GM12878 (cell line): ENCODE measurements at places on chromosomes 3 and 15. TPM values are rescaled to one million over a fixed set of nuclear protein-coding genes. Genes with fewer than 3 reads are reported as not detected.
A peak's percentile ranks its signal among the peaks of the same experiment; 100 is the strongest.

- DNase-seq = no peak
These were observed 12.3 kb upstream of the ANPEP start for GRCh38 chr15:89826671-89827655.

DNA sequence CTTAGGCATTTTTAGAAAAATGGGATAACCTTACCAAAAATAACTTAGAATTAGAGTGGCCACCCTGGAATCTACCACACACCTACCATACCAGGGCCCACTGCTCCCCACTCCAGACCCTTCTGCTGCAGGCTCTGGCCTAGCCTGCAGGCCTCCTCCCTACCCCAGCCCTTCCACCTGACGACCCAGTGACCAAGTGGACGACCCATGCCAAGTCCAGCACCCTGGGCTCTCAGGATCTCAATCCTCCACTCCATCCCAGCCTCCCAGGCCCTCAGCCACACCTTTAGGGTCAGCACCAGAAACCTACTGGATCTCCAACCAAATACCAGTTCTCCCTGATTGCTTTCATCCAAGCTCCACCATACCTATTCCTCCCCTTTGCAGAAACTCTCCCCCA, 145.8 kb downstream of the TPRA1 start:
- DNase-seq = no peak

GRCh38 chr3:1902416-1902815, 196.2 kb upstream of the CNTN4 start:
- no peak for DNase-seq

DNA sequence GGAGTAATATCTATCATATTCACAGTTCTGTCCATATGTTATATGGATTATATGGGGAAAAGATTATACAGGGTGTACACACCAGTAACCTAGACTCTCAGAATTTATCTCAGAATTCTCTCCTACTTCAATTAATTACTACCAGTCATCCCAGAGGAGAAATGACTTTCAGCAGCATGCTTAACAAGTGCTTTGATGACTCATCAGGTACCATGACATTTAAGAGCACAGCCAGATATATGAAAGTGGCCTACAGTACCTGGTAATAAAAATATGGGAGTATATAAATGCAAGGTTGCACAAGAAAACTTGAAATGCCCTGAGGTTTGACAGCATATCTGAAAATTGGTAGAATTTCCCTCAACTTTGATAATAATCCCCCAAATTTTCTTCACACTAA, 1273.0 kb downstream of the OTOL1 start:
- no peak for DNase-seq

DNA sequence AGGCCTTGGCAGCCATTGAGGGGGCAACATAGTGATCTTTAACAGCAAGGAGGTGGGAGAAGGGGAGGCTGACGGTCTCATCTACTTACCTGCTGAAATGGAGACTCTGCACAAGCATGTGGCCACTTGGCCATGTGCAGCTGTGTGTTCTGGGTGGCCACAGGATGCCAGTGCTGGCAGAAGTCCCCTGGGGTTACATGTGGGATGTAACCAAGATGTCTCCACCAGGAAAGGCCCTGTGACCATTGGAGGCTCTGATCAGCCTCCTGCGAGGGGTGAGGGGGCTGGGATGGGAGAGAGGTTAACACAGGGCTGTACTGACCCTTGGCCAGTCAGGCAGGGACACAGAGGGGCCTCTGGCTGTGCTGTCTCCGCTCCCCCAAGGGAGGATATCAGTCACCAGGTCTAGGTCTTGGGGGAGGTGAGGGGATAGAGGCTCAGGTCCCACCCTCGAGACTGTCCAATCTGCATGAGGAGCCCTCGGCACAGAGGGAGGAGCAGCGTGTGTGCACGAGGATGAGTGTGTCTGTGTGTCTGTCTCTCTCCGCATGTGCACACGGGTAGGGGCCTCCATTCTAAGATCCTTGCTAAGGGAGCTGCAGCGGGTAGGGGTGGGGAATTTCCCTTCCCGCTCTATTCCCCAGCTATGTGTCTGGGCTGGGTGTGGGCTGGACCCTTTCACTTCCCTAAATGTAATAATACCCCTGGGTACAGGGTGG, 19.5 kb downstream of the PRKCD start:
- DNase-seq = peak; percentile 84

DNA sequence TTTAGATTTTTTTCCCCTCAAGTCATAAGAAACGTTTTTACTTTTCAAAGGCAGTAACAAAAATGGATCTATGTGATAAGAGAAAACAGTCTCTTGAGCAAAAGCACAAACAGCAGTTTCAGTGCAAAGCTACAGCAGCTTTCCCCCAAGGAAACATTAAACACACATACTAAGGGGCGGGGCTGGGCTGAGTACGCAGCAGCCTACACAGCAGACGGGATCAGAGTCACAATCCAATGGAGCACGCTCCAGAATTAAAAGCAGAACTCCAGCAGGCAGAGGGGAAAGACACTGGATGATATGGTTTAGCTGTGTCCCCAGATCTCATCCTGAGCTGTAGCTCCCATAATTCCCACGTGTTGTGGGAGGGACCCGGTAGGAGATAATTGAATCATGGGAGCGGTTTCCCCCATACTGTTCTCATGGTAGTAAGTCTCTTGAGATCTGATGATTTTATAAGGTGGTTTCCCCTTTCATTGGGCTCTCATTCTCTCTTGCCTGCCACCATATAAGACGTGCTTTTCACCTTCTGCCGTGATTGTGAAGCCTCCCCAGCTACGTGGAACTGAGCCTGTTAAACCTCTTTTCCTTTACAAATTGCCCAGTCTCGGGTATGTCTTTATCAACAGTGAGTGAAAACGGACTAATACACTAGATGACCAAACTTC, 116.2 kb upstream of the SLCO3A1 start:
- DNase-seq = no peak

GRCh38 chr3:54345847-54346375, 223.6 kb downstream of the CACNA2D3 start:
- DNase-seq = no peak

- peak; percentile 20 for DNase-seq
These were observed 5.3 kb upstream of the SPESP1 start for GRCh38 chr15:68924866-68925560.

DNA sequence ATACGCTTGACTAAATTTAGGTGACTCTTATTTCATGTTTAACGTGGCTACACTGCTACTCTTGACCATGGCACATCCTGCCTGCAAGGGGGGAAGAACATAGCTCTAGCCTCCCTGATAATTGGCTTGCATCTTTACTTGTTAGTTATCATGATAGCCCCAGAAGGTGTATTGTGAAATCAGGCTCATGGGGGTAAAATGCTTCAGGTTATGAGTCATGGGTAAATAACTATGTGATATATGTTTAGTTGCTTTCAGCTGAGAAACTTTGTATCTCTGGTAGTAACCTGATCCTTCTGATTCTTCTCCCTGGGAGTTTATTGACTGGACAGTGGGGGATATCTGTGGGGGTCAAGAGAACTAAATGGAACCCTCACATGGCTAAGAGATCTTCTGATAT, 660.8 kb upstream of the UBE2E2 start:
- DNase-seq = no peak

DNA sequence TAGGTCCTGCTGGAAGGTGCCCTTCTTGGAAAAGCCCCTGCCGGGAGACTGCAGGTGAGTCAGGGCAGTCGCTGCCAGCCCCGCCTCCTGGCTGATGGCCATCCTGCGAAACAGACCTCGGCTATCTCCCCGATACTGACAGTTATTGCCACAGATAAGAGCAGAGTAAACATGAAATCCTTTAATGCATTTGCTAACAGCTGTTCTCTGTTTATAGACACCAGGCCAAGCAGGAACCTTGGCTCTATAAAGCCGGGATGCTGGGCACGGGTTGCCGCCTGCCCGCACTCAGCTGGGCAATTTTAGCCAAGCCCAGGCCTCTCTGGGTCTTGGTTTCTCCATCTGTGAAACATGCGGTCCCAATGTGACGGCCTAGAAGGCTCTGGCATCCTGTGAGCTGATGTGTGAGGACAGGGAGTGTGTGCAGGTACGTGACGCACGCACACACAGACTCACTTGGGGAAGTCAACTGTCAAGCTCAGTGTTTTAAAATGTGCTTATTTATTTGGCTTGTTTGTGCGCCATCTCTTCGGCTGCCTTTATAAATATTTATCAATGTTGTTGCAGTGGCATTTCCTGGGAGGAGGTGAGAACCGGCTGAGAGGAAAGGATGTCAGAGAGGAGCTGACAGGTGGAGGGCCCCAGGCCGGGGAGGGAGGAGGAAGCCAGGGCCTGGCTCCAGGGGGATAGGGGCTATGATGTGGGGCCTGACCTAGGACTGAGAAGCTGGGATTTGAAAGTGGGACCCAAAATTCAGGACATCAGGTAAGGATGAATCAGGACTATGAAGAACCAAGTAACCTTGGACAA, 50.8 kb upstream of the PRR23E start:
- DNase-seq = no peak

GRCh38 chr15:58594898-58595297, 154.6 kb downstream of the ADAM10 start:
- DNase-seq = no peak

- DNase-seq = no peak
These were observed 45.9 kb downstream of the XXYLT1 start for GRCh38 chr3:195224980-195225580.

The HTR3E gene
- total RNA-seq = not detected in 2 replicates

DNA sequence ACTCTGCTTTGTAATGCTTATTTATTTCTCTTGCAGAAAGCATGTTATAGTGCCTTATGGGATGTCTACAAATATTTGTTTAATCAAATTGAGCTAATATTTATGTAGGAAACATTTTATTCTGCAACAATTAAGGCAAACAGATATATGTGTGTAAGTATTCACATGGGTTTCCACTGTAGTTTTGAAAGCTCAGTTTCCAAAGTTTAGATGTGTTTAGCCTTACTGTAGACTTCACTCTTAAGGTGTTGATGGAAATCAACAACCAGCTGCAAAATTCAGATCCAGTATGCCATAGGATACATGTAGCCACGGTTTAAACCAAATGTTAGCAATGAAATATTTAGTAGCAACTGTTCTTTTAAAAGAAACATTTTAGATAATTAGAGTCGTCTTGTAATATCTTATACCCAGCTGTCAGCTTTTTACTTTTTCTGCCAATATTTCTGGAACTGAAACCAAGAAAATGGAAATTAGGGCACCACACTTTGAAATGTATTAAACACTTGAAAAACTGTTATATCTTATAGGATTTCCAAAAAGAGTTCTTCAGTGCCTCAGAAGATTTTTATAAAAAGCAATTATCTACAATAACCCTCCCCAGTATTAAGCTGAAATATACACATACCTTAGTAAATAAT, 18.5 kb downstream of the PIK3CA start:
- no peak for DNase-seq

DNA sequence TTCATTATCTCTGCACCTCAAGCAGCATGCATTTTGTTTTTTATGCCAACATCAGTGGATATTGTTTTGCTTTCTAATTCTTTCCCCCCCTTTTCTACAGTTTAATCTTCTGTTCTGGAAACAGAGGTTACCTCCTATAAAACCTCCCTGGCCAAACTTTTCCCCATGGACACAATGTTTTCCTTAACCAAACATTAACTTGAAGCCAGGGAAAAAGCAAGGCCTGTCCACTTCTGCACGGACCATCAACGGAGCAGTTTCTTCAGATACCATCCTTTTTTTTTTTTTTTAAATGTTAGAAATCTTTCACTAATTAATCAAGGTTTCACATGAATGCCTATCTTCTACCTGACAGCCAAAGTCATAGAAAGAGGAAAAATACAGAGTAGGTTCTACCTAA, 127.0 kb downstream of the ADAMTS9 start:
- DNase-seq = no peak

GRCh38 chr3:53802256-53802880, 43.9 kb downstream of the CHDH start:
- no peak for DNase-seq

DNA sequence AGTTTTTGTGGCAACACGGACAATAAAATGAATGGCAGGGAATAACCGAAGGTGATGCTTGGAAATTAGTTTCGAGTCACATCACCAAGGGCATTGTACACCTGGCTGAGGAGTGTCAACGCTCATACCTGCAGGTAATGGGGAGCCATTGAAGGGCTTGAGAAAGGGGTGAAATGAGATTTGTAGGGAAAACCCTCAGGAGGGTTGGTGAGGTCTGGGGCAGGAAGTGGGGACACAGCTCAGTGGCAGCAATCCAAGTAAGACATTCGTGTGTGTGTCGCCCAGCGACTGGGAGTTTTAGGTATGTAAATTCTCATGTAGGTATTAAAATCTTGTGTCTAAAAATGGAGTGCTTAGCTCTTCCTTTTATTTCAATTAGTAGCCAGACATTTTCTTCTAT, 14.3 kb downstream of the PARP14 start:
- peak; percentile 62 for DNase-seq

GRCh38 chr15:70140543-70141375, 43.0 kb upstream of the TLE3 start:
- no peak for DNase-seq

- no peak for DNase-seq
These were observed 40.4 kb downstream of the PRR23E start for GRCh38 chr3:127233371-127233770.

- no peak for DNase-seq
These were observed 19.9 kb downstream of the BBX start for GRCh38 chr3:107542665-107543064.

The AADAC gene
- total RNA-seq = 0.13 TPM in 1 of 2 replicates, not detected in the other

- DNase-seq = no peak
These were observed 66.7 kb upstream of the STT3B start for GRCh38 chr3:31465999-31466398.

- no peak for DNase-seq
These were observed 187.3 kb downstream of the KCNAB1 start for GRCh38 chr3:156307704-156308103.

DNA sequence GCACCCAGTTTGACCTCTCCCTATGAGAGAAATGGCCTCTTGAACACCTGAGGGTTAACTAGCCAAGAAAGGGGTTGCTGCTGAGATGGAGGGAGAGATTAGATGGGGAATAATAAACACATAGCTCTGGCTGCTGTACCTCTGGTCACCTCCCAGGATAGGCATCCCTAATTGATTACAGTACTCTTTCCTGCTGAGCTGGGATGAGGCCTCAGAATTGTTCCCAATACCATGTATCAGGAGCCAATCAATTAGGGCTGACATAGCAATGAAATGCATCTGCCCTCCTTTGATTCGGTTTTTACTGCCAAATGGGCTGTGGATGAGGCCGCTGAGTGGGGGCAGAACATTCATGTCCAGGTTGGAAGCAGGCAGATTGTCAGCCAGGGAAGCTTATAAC, 339.4 kb upstream of the SLCO3A1 start:
- DNase-seq = no peak

The TGM4 gene
- total RNA-seq = not detected in 2 replicates
